Stimulated activated CD8-positive, alpha-beta memory T cell treated with anti-CD3 and anti-CD28 coated beads, Interleukin-7, amount 100 ng/mL, for 1 hour (primary cell): ENCODE measurements at places on chromosomes 11 and 22.

DNA sequence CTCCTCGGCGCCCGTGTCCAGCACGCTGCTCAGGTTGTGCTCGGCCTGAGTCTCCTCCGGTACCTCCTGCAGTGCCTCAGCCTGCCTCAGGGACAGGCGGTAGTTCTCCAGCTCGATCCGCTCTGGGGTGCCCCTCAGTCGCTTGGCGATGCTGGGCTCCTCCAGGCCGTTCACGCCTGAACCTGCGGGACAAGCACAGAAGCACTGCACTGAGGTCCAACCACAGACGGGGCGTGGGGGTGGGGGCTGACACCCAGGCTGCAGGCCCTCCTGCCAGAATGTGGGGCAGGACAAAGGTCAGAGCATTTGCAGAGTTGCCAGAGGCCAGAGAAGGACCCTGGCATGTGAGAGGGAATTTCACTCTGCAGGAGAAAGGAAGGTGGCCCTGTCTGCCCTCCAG, 67.6 kb upstream of the BID start:
- DNase-seq, result no peak

- no peak for DNase-seq
Observed at GRCh38 chr22:45710469-45710868, 38.8 kb downstream of the ATXN10 start.

DNA sequence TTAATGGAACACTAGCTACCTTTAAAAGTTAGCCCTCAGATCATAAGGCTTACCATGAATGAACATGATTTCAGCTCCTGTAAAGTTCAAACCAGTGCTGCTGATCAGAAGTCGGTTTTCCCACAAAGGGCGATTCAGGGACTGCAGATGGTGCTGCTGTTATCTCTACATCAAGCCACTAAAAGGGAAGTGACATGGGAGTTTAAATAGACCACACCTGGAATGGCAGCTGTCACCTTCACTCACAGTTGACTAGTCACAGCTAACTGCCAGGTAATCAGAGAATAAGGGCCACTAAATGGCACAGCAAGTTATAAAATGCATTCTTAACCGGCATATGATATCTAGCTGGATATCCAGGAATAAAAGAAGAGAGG, 581.1 kb upstream of the ARHGAP42 start:
- DNase-seq, result no peak

DNA sequence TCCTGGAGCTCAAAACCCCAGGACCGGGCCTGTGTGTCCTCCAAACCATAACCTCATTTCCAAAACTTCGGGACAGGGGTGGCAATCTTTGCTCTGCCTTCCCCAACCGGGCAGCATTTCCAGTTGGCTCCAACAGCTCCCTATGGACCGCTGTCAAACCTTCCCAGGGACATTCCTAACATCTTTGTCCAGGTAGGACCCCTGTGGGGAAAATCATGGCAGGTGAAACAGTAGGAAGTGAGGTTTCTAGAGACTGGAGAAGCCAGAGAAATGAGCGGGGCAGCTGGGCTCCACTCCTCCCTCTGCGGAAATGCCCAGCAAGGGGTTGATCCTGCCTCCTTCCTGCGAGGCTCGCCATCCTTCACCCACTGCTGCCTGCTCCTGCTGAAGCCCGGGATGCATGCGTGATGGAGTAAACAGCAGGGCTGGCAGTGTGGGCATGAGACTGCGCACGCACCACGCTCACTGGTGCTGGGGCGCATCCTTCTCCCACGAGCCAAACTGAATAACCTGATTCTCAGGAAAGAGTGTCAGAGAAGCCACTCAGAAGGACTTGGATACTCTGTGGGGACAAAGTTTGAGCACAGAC, 136.4 kb downstream of the BUD13 start:
- DNase-seq, result no peak

DNA sequence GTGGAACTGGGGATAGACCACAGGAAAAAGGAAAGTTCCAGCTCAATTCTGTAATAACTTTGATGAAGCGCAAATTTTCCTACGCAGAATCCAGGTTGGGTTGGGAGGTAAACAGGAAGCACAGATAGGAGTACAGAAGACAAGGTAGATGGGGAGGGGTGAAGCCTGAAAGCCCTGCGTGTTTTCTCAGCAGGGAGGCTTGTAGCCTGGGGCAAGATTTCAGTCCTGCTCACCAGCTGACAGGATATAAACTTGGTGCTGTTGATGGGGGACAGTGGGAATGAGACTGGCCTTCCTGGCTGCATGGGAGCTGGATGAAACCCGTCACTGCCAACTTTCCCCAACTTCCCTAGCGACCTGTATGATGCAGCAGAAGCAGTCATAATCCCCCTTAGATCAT, 114.9 kb downstream of the ARHGAP32 start:
- DNase-seq, result no peak

- DNase-seq, result no peak
Observed at GRCh38 chr22:38881464-38881871, 9.5 kb upstream of the CBX6 start.

- no peak for DNase-seq
Observed at GRCh38 chr11:126138636-126139035, 72.8 kb downstream of the RPUSD4 start.

DNA sequence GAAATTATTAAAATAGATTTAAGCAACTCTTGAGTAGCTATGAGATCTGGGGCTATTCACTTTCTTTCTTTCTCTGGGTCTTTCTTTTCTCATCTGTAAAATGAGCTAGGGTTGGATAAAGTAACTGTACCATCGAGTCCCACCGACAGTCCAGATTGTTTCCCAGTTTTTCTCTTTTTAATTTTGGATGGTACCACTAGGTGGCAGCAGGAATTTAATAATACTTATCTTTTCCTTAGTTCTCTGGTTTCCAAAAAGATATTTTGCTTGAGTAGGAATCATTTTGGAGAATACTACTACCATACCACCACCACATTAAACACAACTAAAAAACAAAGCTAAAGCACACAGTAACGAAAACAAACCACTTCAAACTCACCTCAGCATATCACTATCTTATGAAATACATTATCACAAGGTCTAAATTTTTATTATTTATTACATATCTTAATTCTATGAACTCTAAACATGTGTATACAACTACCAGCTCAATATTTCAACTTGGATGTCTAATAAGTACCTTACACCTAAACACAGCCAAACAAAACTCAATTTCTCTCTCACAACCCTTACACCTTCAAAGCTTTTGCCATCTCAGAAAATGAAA, 584.0 kb downstream of the KCNA4 start:
- no peak for DNase-seq

GRCh38 chr11:76148941-76149613, 57.2 kb downstream of the WNT11 start:
- no peak for DNase-seq

DNA sequence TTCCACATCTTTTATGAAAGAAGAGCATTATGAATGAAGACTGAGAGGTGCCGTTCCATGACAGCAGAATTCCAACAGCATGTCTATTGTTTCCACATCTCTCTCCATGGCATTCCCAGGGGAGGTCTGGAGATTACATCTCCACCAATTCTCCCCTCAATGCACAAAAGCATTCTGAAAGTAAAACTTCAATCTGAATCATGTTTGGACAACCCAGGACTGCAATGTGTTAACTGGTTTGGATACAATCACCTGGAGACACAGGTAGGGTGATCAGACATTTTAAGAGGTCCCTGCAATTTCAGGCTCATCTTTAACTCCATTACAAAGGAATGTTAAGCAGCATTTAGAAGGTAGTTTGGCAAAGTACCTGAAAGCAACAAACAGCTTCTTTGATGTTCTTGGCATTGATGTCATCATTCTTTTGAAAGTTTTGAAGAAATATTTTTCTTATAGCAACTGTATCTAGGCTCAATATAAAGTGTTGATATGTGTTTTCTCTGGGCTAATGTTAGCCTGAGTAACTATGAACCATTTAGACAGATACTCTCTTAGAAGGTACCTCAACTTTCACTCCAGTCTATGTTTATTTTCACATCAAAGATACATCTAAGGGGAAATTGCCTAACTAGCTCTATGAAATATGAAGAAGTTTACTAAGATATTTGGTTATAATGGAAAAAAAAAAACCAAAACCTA, 181.4 kb upstream of the MTMR2 start:
- no peak for DNase-seq

DNA sequence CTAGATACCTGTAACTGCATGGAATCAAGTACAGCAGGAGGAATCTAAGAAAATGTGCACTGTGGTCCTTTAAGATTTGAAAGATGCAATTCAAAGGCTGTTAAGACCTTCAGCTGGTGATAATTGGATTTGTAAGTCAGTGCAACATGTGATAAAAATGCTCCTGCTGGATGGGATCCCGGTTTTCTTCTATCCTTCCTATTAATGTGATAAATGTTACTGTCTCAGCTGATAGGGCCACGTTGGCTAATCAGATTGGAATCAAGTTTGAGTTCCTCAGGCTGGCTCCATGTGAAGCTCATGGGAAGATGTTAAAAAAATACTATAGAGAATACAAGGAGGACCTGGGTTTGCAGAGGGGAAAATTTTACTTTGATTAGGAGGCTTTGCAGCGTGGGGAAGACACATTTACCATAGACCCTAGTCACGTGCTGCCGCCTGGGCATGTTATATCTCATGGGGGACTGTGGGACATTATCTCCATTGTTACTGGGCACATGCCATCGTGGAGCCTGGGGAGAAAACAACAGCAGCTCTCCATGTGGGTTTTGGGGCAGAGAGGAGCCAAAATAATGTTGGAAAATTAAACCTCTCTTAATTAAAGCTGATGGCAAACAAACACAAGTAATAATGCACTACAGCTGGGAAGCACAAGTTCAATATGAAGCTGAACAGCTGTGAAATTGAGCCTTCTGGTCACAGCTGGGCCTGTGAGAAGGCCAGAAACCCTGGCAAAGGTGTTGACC, 652.5 kb downstream of the NTM start:
- DNase-seq, result no peak

- DNase-seq, result no peak
Observed at GRCh38 chr11:114236829-114237228, 59.4 kb upstream of the NNMT start.

DNA sequence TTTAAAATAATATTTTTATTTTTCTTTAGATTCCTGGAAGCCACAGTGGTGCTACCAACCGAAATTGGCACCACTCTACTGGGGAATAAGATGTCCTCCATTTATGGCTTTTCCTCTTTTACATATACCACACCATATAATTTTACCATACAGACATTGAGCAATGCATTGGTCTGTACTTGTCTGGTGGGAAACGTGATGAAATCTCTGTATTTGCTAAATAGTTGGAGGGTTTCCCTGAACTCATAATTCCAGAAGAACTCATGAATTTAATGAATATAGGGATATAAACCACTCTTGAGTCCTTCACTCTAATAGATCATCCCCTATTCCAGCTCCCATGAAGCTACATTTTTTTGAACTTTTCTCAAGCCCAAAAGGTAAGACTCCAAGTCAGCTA, 28.0 kb upstream of the MMP13 start:
- no peak for DNase-seq

- DNase-seq, result no peak
Observed at GRCh38 chr11:70672991-70673653, 274.8 kb downstream of the CTTN start.

GRCh38 chr11:110712659-110713448, 617 bp upstream of the ARHGAP20 start:
- no peak for DNase-seq

DNA sequence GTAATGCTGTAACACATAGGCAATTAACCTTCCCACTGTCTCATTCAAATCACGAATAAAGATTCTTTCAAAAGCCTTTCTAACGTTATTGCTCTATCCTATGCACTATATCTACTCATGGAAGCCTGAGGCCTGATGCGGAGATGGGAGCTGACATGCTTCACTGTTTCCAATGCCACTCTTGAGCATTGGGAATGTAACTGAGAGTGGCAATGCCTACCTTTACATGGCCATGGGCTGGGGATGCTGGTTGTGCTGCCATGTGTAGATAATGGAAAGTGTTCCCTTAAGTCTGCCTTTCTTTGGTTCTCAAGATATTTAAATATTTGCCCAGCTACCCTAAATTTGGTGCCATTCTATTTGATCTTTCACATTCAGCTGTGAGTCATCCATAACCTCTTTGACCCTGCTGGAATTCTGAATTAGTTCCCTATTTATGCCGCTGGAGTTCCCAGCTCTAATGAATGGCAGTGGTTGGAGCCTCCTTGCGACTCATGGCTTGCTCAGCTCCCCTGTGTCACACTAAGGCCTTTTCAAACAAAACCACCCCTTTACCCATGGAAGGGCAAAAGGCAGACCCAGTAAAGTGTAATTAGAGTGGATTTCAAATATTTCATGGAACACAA, 21.4 kb upstream of the DKK3 start:
- no peak for DNase-seq

GRCh38 chr11:107018902-107019493, 722 bp upstream of the GUCY1A2 start:
- no peak for DNase-seq

DNA sequence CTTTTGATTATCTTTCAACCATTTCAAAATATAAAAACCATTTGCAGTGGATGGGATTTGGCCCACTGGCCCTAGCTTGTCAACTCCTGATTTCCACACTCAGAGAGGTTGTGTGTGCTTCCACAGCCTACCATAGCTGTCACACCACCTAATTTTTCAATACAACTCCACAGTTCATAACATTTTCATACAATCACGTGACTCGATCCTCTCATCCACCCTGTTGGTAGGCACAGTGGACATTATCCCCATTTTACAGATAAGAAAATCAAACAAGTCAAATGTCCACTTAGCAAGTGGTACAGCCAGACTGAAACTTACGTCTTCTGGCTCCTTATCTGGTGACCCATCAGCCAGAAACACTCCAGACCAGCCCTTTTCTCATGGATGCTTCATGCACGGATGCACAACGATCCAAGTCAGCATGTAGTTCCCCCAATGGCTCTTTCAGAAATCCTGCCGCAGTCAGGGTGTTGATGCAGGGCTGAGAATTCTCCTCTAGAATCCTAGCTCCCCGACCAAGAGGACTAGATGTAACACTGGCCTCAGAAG, 88.0 kb downstream of the ABTB2 start:
- DNase-seq, result no peak

DNA sequence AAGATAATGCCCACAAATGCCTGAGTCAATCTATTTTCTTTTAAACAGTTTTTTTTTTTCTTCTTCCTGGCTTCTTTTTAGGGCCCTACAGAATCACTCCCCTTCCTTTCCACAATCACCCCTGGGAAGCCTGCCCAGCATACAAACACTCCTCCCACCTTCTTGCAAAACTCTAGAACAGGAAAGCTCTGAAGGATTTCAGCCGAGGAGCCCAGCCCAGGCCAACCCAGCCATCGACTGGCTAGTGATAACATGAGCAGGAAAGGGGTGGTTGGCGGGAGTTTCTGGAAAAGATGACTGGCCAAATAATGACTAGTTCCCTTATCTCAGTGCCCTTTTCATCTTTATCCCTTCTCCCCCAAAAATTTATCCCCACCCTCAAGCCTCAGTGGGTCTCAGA, 68.2 kb downstream of the USP35 start:
- DNase-seq, result no peak

DNA sequence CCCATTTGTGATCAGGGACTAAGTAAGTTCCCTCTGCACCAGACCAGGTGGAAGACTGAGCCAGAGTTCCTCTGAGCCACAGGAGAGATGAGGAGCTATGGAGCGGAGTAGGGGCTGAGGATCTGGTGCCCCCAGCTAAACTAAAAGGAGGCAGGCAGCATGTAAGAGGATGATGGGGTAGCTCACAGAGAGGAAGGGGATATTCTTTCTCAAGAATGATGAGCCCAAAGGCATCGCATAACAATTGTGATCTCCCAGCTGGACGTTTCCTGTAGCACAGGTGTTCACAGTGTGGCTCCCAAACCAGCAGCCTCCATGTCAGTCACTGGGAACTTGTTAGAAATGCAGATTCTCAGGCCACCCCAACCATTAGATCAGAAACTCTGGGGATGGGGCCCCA, 24.4 kb downstream of the ADAMTS8 start:
- DNase-seq, result no peak

- DNase-seq, result no peak
Observed at GRCh38 chr11:122843281-122844141, 5.2 kb downstream of the CRTAM start.
